ENCODE measurements at places on chromosomes 4 and X. TPM values are rescaled to one million over a fixed set of nuclear protein-coding genes. Genes with fewer than 3 reads are reported as not detected.

GRCh38 chr4:94798808-94799207, 41.1 kb downstream of the BMPR1B start:
- no peaks in the 10 kb centered on the region for H3K27me3 ChIP-seq
- no peaks in the 10 kb centered on the region for H3K36me3 ChIP-seq
- H3K27ac ChIP-seq, result no peak overlapping the region
- no peak for DNase-seq
- H3K4me1 ChIP-seq, result no peaks in the 10 kb centered on the region
- no peak overlapping the region for H3K4me3 ChIP-seq

DNA sequence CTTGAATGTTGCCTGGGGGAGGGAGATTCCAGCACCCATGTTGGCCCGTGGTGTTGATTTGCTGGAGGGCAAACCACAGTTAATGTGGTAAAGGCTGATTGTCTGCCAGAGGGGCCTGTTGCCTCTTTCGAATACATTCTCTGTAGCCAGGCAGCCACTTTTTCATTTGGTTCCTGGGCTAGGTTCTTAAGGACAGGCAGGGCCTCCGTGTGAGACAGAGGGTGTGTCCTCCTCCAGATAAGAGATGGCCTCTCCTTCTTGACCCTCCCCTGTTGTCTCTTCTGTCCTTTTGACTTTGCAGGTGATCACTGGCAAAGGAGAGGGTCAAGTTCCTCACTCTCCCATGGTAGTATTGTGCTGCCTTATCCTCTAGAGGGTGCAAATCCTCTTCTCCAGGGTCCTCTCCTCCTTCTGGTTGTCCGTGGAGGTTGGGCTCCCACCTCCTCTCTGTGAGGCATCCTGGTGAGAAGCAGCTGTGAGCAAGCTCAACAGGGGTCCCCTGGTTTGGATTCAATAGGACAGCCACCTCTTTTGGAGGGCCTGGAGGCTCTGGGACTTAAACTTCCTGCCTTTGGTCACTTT, 44.9 kb downstream of the ZNF182 start:
- no peaks in the 10 kb centered on the region for H3K27me3 ChIP-seq
- no peaks in the 10 kb centered on the region for H3K36me3 ChIP-seq
- H3K27ac ChIP-seq, result no peak overlapping the region
- no peak for DNase-seq
- no peak overlapping the region for H3K4me3 ChIP-seq

- H3K4me3 ChIP-seq, result no peak overlapping the region
- H3K4me1 ChIP-seq, result no peaks in the 10 kb centered on the region
- H3K36me3 ChIP-seq, result no peaks in the 10 kb centered on the region
Observed at GRCh38 chr4:123546573-123547060, 150.0 kb downstream of the SPRY1 start.

DNA sequence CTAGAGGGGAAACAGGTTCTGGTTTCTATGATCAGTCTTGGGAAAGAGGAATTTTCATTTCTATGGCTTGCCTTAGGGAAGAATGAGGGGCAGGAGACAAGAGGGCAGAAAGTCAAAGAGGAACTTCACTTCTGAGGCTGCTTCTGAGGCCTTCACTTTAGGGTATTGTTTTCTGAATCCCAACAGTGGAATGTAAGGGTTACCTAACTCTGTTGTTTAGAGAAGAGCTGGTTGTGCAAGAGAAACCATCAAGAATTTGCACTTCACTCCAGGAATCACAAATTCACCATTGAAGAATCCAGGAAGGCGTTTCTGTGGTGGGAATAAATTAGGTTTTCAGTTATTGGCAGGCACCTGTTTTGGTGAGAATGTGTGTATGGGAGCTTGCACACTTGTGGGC, 126.7 kb upstream of the AMOT start:
- DNase-seq, result no peak
- H3K4me1 ChIP-seq, result no peaks in the 10 kb centered on the region
- H3K27me3 ChIP-seq, result no peaks in the 10 kb centered on the region
- no peaks in the 10 kb centered on the region for H3K36me3 ChIP-seq

GRCh38 chr4:3284734-3285557, 7.9 kb upstream of the RGS12 start:
- no peak overlapping the region for H3K4me3 ChIP-seq
- no peaks in the 10 kb centered on the region for H3K36me3 ChIP-seq
- no peaks in the 10 kb centered on the region for H3K27me3 ChIP-seq
- no peak overlapping the region for H3K27ac ChIP-seq
- H3K4me1 ChIP-seq, result no peaks in the 10 kb centered on the region

Gene CWH43
- 0.25 TPM for polyA plus RNA-seq

Gene STARD8
- 3.1 TPM for polyA plus RNA-seq
